SW 1271 (cell line): ENCODE measurements at places on chromosomes 16 and 17.

DNA sequence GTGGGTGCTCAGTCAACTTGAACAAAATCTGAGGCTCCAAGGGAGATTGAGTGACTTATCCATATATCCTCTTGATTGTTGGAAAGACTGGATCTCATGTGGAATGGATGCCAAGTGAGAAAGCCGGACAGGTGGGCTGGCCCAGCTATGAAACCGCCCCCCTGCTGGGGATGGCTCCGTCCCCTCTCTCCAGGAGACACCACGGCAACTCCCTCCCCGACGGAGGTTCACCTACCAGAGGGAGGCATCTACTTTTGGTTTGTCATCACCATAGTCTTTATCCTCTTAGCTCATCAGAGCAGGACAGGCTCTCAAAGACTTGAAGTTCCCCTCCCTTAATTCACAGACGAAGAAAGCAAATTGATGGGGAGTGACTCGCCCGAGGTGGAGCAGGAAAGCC lies 1.8 kb upstream of the ALG1 start:
- no peak for DNase-seq

DNA sequence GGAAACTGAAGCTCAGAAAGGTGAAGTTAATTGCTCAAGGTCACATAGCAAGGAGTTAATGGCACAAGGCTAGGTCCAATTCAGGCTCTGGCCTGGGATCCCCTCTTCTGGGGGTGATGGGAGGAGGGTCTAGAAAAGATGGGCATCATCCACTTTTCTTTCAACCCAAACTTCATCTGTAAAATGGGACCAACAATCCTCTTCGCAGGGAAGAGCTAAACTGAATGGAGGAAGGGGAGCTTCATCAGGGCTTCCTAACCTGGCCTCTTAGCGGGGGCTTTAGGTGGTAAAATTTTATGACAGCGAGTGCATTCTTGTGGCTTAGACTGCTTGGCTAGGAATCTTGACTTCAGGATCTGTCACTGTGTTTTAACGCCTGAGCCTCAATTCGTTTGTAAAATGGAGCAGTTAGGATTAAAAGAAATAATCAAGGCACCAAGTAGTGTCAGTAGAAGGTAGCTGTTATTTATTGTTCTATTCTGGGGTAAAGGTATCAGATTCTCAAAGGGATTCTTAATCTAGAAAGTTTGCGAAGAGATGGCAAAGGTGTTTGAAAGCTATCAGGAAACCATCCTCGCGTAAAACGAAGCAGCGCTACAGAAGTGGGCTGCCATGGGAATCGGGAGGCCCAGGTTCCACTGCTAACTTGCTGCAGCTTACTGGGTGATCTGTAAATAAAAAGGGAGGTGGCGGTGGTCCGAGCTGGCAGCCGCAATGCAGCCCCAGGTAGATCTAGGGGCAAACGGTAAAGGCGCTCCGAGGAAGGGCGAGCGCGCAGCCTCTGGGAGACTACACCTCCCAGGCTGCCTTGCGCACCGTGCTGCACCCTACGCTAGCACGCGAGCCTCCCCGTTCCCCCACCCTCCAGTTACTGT lies 1.5 kb upstream of the SRCAP start:
- DNase-seq: no peak

DNA sequence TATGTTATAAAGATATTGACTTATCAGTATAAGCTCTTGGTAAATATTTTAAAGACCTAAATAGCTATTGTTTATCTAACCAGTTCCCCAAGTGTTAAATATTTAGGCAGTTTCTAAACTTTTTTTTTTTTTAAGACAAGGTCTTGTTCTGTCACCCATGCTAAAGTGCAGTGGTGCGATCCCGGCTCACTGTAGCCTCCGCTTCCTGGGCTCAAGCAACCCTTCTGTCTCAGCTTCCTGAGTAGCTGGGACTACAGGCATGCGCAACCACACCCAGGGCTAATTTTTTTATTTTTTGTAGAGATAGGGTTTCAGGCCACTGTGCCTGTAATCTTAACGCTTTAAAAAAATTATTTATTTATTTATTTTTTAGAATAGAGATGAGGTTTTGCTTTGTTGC lies 43.5 kb downstream of the SNX29 start:
- no peak for DNase-seq

DNA sequence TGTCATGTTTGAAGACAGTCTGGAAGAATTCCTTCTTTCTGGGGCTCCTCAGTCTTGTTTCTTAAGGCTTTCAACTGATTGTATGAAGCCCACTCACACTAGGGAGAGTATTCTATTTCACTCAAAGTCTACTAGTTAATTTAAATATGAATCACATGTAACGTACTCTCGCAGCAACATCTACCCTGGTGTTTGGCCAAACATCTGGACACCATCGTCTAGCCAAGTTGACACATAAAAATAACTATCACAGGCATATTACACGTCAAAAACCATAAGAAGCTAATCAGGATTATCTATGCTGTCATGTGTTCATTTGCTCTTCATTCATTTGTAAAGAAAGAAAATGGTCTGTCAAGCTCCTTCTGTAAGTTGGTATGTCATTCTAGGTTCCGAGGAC lies 787.4 kb downstream of the KCNJ2 start:
- DNase-seq: no peak

DNA sequence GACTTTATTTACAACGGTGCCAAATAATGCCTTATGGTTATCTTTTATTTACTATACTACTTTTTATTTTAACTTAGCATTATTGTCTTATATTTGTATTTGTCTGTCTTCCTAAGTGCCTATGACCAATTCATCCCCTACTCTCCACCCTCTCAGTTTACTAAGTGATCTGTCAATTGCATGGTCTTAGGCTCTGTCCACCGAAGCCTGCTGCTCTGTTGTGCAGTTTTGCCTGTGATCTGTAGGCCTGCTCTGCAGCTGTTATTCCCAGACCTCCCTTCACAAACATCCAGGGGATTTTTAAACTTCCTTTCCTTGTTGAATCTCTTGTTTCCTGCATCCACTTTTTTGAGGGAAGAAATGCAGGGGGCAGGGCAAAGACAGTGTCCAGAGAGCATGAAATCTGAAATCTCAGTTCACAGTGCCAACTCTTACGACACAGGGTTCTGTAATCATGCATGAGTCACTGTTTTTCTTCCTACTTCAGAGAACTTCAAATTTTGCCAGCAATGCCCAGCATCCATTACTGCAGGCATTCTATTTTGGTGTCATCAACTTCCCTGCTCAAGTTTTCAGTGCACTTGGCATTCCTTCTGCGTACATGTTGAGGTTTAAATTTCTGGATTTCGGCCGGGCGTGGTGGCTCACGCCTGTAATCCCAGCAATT lies 11.4 kb downstream of the SLFN5 start:
- peak; percentile 82 for DNase-seq

DNA sequence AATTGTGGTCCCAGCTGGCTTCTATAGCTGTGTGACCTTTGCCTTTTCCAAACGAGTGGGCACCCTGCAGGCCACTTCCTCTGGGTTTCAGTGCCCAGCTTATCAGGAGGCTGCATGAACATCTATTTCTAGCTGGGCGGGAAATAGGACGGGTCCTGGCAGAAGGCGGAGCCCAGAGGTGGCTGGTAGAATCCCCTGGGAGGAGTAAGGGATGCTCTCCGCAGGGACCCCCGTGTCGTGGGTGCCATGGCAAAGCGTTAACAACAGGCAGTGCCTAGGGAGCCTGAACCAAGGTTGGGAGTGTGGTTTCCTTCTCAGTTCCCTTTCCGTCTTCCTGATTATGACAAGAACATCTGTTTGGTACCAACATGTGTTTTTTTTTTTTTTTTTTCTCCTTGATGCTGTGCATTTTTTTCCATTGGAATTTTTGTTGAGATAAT lies 58.2 kb downstream of the PLCG2 start:
- no peak for DNase-seq

- no peak for DNase-seq
Observed at GRCh38 chr16:16881814-16882213, 502.9 kb downstream of the NPIPA7 start.
